ENCODE measurements at places on chromosomes 16 and 17.
A peak's percentile ranks its signal among the peaks of the same experiment; 100 is the strongest.

DNA sequence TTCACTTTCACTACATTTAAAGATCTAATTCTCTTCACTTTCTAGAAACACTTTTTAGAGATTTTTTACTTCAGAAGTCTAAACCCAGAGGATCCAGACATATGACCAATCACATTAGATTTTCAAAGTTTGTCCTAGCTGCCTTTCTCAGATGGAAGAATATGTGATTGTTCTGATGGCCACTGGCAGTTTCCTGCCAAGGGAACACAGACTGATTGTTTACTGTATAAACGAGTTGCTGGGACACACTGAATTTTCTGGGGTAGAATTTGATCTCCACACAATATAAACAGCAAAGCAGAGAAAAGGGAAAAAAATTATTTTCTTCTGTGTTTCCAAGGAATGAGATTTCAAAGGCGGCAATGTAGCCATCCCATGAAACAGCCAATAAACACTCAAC lies 480.0 kb downstream of the TOX3 start:
- no peak for DNase-seq

- DNase-seq: no peak
Observed at GRCh38 chr17:42502091-42502490, 34.0 kb upstream of the NAGLU start.

DNA sequence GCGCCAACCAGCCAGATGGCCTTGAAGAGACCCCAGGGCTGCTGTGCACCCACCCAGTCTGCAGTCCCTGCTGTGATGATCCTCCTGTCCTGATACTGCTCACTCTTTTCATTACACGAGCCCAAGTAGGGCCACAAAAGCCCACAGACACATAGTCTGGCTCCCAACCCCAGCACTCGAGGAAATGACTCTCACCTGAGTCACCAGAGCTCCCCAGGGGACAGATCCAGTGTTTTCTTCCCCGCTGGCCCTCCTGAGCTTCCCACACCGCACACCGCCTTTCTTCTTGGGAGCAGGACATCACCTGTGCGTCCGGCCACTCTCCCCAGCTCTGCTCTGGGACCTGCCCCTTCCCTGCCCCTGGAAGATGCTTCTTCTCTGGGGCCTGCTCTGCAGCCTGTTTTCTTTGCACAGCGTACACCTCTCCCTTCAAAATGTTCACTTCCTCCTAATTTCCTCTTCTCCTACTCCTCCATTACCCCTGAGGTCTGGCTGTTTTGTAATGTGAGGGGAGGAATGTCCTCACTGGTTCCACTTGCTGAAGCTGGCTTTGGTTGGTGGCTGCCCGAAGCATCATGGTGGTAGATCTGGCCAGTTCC lies 2.0 kb upstream of the SCN4A start:
- DNase-seq: peak; percentile 54

GRCh38 chr16:84183911-84184591 lies 2.8 kb downstream of the TAF1C start:
- DNase-seq: no peak

- no peak for DNase-seq
Observed at GRCh38 chr17:78106211-78106610, 22.3 kb downstream of the TMC6 start.
